ENCODE measurements at places on chromosomes 2 and 18.

- no peak for DNase-seq
Measured at GRCh38 chr18:32175265-32175664, 14.6 kb upstream of the MEP1B start.

DNA sequence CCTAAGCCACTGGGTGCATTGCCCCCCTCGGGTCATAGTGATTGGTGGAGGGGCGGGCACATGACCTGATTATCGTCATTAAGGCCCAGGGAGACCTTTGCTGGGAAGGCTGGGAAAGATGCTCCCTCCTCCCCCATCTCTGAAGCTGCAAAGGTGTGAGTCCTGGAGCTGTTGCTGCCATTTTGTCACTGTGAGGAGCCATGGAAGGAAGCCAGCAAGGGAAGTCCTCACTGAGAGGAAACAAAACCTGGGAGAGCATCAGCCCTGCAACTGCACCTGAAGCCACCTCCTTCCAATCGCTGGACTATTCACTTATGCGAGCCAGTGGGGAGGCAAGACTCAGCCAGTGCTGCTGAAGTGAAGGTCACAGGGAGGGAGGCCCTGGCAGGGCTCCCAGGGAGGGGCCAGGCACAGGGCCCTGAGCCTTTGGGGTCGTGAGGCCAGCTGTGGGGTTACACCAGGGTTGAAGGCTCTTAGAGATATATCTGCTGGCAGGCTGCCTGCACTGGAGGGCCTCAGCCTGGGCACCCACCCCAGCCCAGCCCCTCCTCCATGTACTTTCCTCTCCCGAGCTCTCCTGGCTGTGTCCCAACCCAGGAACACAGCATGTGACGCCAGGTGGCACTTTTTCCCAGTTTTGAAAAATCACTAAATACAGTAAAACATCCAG lies 10.7 kb upstream of the FAHD2A start:
- no peak for DNase-seq

DNA sequence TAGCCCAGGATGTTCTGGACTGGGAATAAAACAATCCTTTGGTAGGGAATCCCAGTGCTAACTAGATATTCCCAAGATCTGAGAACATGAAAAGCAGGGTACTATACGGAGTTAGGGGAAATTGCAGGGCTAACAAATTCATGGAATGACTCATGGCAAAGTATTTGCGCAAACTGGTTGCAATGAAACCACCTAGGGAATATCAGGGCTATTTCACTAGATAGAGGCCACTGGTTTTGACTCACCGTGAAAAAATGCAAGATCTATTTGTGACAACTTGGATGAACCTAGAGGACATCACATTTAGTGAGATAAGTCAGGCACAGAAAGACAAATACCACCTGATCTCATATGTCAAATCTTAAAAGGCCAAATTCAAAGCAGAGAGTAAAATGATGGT lies 233.3 kb downstream of the MBD2 start:
- no peak for DNase-seq

DNA sequence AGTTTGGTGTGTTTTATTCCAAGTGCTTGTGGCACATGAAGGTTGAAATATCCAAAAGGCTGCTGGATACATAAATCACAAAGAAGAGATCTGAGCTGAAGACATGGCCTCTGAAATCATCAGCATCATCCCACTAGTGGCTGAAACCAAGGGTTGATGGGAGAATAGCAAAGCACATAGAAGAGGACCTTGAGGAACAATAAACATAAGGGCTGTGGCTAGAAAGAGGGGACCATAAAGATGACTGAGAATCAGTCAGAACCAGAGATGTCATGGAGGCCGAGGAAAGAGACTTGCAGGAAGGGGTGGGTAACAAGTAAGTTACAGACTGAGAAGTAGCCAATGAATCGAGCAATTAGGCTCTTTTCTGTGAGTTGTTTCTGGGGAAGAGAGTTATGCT lies 116.8 kb downstream of the CDC42EP3 start:
- DNase-seq = no peak

- DNase-seq = no peak
Measured at GRCh38 chr2:133888621-133889219, 320.5 kb upstream of the NCKAP5 start.

DNA sequence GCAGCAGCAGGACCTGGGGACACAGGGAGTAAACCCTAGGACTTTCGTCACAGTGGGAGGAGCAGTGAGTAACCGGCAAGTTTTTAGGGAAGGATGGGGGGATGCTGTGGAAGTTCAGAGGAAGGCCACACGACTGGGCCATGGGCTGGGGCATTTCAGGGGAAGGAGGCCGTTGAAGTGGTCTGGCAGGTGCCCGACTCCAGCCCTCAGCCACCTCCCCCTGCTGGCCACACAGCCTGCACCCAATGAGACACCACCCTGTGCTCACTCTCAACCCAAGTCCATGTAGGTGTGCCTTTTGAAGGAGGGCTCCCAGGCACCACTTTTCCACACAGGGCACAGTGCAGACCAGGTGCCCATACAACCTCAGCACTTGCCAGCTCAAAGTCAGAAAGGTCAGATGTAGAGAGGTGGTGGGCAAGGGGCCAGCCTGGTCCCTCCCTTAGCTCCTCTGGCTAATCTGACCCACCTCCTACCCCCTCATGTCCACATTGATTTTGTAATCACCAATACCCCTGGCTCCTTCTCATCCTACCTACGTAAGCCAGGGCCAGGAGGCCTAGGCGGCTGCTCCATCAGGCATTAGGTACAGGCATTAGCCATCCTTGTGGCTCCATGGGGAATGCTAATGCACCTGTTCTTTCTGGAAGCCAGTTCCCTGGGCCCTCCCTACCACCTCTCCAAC lies 211.2 kb downstream of the SMAD2 start:
- DNase-seq = no peak

DNA sequence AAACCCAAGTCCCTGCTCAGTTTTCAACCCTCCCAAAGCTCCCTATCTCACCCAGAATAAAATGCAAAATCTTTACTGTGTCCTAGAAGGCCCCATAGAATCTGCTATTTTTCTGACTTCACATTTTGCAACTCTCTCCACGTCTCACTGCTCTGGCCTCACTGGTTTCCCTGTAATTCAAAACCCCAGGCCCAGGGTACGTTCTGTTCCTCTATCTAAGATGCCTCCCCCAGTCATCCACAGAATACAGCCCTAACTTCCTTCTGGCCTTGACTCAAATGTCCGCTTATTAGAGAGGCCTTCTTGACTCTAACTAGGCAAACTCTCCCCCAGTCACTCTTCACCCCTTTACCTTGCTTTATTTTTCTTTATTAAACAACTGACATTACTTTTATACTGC lies 42.0 kb downstream of the FAM161A start:
- no peak for DNase-seq

- no peak for DNase-seq
Measured at GRCh38 chr2:23425885-23426262, 40.9 kb downstream of the KLHL29 start.

GRCh38 chr2:231100990-231101389 lies 23.9 kb downstream of the HTR2B start:
- DNase-seq = no peak

DNA sequence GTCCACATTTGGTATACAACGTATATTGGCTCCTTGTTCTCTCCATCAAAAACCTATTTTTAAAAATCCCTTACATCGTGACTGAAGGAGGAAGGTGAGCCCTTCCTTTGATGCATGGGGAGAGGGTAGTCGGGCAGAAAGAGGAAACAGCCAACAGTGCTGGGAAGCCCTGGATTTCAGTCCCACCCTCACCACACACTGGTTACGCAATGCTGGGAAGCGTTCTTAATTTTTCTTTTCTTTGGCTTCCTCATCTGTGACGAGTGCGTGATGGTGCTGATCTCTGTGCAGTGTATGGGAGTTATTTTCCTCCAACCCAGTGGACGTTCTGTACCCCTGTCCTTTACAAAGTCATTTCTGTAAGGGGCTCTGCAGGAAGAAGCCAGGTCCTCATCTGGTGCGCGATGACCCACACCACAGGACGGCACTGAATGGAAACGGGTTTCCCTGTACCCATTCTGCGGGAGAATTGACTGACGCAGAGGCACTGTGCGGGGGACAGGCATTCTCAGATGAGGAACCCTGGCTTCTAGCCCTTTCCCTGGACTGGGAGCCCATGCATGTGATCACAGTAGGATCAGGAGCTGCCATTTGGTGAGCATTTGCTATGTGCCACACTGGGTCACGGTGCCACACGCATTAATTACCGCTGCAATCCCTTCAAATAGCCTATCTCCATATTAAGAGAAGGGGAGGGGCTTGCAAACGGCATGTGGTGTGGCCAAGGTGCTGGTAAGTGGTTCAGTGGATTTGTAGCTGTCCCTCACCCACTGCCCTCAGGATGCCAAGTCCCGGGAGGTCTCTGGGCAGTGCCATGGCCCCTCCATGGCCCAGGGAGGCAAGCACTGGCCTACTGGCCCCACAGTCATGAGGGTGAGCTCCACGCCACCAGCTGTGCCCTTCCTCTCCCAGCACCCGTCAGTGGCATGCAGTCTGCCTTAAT lies 4.3 kb downstream of the COLEC11 start:
- DNase-seq = no peak

- no peak for DNase-seq
Measured at GRCh38 chr2:1837022-1837421, 92.7 kb upstream of the PXDN start.

GRCh38 chr2:46937471-46937901 lies 21.9 kb upstream of the MCFD2 start:
- no peak for DNase-seq

DNA sequence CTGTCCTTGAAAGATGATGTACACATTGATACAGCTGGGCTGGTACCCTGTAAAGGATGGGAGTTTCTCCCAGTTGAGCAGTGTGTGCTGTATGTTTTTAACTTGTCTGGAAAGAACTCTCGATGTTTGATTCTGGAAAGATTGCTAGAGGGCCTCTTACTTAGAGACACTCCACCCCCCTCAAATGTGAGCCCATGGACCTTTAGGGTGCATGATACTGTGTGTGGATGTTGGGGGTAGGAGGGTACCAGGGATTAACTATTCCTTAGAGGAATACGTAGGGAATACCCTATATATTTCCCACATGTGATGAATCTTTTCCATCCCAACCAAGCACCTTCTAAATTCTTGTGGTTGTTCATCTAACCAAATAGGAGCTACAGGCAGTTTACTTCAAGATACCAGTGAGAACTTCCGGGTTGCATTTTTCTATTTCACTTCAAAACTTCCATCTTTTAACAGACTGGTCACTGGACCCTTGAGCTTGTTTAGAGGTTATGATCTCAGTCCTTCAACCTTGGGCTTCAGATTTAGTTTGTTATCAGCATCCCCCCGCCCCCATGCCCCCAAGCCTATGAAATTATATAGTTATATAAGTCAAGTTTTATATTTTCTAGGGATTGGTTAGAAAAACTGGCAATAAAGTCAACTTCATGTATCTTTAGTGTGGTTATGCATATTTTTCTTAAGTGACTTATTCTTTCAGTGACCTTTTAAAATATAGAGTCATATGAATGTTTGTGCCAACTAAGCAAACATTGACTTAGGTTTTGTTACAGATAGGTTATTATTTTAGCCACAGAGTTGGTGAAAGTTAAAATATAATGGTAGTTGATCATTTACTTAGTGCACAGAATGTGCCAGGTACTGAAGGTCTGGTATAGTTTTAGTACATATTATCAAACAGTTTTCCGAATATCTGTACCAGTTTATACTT lies 18.2 kb downstream of the AFTPH start:
- no peak for DNase-seq

DNA sequence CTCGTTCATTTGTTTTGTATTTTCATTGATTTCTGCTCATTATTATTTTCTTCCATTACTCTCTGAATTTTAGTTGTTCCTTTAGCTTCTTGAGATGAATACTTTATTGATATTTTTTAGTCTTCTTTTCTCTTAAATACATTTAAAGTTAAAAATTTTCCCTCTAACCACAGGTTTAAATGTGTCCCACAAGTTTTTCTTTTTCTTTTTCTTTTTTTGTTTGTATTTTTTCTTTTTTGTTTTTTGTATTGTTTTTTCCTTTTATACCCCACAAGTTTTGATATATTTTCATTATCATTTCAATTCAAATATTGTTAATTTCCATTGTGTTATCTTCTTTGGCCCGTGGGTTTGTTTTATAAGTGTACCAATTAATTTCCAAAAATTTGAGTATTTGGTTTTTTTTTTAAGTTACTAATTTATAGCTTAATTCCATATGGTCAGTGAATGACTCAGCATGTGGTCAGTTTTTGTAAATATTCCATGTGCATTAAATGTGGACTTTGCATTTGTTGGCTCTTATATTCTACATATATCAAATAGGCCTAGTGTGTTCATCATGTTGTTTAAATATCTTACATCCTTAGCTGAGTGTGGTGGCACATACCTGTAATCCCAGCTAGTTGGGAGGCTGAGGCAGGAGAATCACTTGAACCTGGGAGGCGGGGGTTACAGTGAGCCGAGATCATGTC lies 16.2 kb downstream of the CENPO start:
- no peak for DNase-seq

- DNase-seq = no peak
Measured at GRCh38 chr2:58906081-58906645, 665.0 kb upstream of the FANCL start.

DNA sequence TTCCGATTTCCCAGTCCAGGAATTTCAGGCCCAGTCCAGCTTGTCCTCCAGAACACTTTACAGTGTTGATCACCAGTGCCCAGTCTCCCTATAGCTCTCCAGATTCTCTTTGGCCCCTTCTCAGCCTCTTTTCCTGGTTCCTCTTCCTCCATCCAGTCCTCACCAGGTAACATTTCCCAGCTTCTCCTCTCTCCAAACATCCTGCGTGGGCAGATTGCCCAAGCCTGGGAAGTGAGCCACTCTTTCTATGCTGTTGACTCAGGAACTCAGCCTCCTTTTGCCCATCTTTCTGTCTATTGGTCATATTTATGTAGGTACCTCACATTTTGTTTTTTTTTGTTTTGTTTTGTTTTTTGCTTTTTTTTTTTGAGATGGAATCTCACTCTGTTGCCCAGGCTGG lies 109.4 kb downstream of the LYPD1 start:
- no peak for DNase-seq

GRCh38 chr2:35462226-35462998 lies 893.2 kb upstream of the CRIM1 start:
- no peak for DNase-seq

DNA sequence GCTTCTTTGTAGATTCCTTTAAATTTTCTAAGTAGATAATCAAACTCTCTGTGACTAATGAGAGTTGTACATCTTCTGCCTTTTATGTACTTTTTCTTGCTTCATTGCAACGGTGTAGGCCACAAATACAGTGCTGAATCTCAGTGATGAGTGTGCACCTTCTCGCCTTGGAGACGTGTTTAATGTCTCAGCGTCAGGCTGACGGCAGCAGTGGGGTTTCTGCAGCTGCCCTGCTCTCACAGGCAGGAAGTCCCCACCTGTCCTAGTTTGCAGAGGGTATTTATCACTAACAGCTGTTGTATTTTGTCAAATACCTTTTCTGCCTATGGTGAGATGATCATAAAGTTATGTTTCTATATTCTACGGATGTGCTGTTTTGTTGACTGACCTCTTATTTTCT lies 13.3 kb downstream of the AGXT start:
- no peak for DNase-seq

GRCh38 chr18:36752929-36753865 lies 75.6 kb downstream of the TPGS2 start:
- DNase-seq = no peak

- no peak for DNase-seq
Measured at GRCh38 chr2:200397785-200398184, 91.3 kb downstream of the SPATS2L start.

Data from CD4-positive, alpha-beta T cell treated with Interleukin-15 for 1 hour (primary cell).